ENCODE measurements at places on chromosomes 6 and 20.

GRCh38 chr6:16947375-16948015 is 154.4 kb upstream of the STMND1 start:
- no peak for DNase-seq

GRCh38 chr6:157804448-157805327 is 18.4 kb upstream of the SNX9 start:
- DNase-seq: no peak

- DNase-seq: no peak
Measured at GRCh38 chr6:51559059-51559458, 528.4 kb downstream of the PKHD1 start.

DNA sequence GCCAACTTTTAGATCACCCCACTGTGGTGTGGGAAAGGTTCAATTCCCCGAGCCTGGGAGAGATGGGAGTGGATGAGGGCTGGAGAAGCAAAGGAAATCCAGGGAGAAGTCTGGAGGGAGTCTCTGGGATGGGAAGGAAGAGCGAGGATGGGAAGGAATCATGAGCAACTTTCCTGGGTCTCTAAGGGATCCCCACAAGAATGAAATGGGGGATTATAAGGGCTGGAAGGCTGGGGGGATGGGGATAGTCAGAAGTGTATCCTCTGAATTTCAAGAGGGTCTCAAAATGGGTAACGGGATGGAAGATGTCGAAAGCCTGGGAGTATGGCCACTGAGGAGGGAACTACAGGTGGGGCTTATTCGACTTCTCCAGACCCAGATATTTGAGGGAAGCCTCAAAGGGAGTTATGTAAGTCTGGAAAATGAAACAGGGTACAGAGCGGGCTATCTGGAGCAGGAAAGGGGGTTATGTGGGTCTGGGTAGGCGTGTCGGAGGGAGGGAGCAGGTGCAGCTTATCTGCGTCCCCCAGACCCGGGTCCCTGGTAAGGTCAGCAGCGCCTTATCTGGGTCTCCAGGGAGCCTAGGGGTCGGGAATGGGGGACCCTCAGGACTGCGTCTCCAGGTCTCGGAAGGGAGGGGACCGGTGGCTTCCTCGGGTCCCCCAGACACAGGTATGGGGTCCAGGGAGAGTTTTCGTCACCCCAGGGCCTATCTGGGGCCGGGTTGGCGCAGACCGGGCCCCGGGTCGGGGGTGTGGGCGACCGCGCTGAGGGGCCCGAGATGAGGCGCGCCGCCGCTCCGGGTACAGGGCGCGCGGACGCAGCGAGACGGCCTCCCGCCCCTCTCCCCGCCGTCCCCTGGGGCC is 550 bp downstream of the PLAGL2 start:
- peak; percentile 77 for DNase-seq

GRCh38 chr20:52016022-52016421 is 175.6 kb downstream of the ZFP64 start:
- DNase-seq: no peak

DNA sequence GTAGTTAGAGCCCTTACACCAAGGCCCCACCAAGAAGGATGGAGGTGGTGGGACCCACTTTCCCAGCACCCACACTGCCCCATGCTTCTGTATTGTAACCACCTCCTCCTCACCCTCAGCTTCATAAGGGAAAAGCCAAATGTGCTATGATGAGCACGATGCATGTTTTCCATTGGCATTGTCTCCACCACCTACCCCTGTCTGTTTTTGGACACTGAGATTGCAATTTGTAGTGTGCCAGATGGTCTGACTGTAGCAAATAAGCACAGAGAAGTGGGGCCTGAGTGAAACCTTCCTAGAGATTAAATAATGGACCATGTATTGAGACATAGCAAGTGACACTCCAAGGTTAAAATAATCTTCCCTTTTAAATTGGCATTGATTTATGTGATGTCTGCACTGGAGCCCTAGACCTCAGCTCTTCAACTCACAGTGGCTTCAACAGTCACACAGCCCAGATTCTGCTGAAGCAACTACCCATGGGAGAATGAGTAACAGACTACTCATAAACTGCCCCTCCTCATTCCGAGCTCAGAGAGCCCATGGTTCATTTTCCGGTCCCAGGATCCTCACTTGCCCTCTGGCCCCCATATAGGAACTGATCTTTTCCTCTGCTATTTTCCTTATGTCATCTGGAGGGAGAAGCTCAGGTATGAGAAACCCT is 177.9 kb downstream of the COL9A1 start:
- no peak for DNase-seq

DNA sequence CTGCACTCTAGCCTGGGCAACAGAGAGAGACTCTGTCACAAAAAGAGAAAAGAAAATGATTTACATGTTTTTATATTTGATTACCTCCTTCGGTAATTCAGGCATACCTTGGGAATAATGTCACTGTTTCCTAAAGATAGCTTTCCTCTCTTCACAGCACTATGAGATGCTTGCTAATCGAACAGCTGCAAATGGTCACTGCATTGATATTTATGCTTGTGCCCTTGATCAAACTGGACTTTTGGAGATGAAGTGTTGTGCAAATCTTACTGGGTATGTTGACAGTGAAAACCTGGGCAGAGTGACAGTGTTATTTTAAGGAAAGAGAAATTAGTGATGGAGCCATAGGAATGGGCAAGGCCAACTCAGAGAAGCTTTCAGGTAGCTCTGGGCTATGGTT is 19.6 kb downstream of the SEC23B start:
- DNase-seq: no peak

GRCh38 chr6:90911642-90912041 is 324.8 kb upstream of the MAP3K7 start:
- DNase-seq: no peak

DNA sequence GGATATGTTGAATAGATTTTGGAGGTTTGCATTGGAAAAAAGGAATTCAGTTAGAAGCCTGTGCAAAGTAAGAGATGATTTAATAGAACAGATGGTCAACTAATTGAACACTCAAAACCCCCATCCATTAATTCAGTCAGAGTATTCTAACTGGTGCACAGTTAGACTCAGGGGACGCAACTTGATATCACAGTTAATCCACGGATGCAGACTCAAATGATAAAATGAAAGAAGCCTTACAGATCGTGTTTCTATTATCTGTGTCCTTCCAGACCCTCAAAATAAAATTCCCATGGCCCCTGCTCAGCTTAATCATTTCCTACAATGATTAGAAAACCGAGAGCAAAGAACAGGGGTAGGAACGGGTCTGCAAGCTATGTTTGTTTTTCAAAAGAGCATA is 45.4 kb upstream of the DTNBP1 start:
- DNase-seq: no peak

DNA sequence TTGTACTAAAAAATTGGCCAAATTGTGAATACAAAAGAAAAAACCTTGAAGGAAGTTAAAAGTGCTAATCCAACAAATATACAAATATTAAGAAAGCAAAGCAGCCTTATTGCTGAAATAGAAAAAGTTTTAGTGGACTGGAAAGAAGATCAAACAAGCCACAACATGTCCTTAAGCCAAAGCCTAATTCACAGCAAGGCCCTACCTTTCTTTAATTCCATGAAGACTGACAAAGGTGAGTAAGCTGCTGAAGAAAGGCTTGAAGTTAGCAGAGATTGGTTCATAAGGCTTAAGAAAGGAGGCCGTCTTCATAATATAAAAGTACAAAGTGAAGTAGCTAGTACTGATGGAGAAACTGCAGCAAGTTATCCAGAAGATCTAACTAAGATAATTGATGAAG is 53.5 kb downstream of the TINAG start:
- DNase-seq: no peak

DNA sequence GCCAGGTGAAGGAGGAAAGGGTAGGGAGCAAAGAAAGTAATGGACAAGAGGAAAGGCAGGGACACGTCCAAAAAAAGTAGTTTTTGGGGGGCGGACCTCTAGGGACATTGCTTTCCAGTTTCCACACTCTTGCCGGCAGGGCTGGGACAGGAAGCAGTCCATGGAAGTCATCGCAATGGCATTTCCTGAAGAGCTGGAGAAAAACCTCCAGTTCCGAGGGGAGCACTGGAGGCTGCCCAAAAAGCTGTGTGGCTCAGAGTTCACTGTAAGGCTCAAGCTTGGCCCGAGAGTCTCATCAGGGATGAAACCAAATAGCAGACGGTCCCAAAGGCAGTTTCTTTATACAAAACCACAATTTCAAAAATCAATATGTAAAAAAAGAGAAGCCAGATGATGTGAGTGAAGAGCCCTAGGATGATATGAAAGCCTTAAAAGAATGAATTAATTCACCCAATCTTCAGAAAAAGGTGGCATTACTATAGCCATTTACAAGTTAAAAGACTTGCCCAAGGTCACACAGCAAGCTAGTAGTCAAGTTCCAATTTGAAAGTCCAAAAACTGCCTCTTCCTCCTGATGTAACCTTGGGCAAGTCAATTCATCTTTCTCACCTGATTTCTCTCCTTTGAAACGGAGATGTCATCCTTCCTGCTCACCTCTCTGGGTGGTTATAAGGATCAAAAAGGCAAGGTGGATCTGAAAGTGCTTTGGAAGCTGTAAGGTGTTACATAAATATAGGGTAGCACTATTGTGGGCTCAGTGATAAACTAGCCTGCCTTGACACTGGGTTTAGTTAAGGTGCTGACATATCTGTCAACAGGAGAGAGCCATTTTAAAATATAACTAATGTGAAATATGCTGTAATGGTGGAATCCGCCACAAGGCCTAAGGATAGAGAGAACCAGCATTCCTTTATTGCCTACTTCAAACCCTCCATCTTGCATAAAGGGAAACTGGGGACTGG is 9.1 kb downstream of the BCL2L1 start:
- no peak for DNase-seq

- peak; percentile 44 for DNase-seq
Measured at GRCh38 chr6:109695468-109695867, 4.4 kb downstream of the FIG4 start.

DNA sequence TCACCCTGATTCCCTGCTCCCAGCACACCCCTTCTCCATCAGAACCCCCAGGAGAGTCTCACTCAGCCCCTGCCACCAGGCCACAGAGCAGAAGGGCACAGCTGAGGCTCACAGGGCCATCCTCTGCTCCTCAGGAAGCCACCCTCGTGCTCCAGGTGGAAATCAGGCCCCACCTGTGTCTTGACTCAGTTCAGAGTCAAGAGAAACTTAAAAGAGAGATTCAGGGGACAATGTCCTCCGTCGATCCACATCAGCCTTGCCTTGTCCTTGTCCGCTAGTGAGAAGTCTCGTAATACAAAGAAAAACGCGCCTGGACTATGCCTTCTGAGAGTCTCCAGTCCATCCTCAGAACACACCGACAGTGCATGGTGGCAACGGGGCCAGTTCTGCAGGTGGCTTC is 114.6 kb downstream of the SYNDIG1 start:
- no peak for DNase-seq

- DNase-seq: peak; percentile 80
Measured at GRCh38 chr6:109166673-109167072, 71.4 kb downstream of the CEP57L1 start.

- DNase-seq: no peak
Measured at GRCh38 chr6:148311966-148312669, 30.5 kb upstream of the SASH1 start.

DNA sequence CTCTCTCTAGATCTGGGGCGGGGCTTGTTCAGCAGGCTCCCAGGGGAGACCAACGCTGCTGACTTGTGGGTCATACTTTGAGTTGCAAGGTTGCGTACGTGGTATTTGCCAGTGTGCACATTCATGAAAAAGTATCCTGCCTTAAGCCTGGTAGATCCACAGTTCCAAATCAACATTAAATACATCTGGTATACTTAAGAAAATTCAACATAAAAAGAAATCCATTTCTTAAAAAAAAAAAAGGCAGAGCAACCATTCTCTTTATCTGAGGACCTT is 81.4 kb downstream of the SLC22A3 start:
- no peak for DNase-seq

DNA sequence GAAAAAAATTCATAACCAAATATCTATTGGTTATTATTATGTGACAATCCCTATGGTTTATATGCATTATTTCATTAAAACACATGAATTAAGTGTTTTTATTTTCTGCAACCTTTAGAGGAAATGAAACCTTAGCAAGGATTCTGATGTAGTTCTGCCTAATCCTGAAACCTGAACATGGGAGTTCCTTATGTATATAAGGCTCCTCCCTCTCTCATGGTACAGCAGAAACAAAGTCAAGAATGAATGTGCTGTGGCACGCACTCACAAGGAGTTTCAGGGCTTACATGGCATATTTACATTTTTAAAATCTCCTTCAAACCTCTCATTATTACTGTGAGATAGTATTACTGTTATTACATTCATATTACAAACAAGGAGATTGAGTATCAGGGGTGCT is 426.4 kb upstream of the CITED2 start:
- no peak for DNase-seq

Data from hematopoietic multipotent progenitor cell treated with erythropoietin and hydrocortisone succinate and interleukin-3 and kit ligand, for 8 days (in vitro differentiated cells).